ENCODE measurements at places on chromosomes 13 and 19.

GRCh38 chr13:74683411-74683810, 549.2 kb upstream of the KLF12 start:
- no peak for DNase-seq

GRCh38 chr13:50463719-50464118, 379.8 kb downstream of the DLEU7 start:
- DNase-seq, result no peak

- peak; percentile 94 for DNase-seq
Observed at GRCh38 chr19:27793644-27794493, 1419.1 kb downstream of the UQCRFS1 start.

- DNase-seq, result peak; percentile 59
Observed at GRCh38 chr13:36131222-36131930, at the start of gene DCLK1. Gene DCLK1, minus strand, starts transcription at chr13:36131382.

DNA sequence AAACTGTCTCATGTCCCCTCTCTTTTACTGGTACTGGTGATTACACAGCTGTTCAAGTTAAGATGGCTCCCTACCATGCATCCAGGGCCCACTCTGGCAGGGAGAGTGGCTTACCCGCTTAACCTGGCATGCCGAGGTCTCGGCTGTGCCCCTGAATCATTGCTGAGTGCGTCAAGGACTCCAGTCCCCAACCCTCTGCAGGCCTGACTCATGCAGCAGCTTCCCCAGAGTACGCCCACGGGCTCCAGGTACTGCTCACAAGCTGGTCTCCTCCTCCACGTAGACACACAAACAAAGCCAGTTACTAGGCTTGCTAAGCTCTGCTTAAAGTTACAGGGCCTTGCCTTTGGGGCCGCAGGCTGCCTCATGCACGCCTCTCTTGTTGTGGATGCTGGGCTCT, 447.4 kb downstream of the COG6 start:
- no peak for DNase-seq

DNA sequence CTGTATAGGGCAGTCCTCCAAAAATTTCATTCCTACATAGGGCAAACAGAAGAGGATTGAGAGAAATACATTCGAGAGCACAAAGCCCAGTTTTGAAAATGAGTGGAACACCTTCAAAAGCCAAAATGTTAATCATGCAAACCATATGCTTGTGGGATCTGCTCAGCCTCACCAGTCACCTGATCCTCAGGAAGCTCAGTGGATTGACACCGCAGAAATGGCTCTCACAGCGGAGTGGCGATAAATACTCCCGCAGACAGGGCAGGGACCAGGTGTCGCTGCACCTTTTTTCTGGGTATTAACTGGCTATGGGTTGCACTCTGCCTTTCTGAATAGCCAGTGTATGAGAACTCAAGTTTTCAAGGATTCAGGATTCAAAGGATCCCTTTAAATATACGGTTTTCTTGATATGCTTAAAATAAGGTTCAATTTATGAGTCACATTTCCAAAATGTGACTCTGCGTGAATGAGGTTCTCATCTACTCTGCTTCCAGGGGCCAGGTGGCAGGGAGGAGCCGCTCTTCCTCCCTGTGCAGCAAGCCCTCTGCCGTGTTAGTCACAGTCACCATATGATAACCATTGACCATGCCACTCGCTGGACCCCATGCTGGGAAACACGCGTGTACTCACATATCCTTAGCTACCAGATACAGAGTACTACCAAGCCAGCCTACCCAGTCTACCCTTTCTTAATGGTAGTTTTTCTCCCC, 18.3 kb upstream of the DHRS12 start:
- DNase-seq, result no peak

DNA sequence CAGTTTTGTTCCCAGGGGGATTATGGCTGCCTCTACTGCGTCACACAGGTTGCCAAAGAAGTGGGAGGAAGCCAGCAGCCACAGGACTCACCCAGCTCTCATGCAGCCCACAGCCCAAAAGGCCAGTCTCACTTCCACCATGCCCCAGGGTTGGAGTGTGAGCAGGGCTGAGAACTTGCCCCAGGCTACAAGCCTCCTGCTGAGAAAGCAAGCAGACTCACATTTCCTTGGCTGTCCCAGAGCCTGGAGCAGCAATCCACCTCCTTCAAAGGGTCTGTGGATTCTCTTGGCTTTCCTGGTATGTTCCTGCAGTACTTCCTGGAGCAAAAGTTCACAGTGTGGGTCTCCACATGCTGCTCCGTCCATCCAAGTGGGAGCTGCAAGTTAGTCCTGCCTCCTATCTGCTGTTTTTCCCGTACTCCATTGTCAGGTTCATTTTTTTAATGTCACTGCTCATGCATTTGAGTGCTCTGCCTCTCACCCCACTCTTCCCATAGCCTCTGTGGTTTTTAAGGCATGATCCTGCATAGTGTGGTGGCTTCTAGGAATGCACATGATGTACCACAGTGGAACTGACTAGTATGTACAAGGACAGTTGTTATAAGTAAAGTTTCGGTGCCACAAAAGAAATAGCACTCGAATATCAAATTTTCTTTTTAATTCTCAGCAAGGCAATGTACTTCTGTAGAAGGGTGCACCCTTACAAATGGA, 56.2 kb upstream of the ARHGEF7 start:
- no peak for DNase-seq

GRCh38 chr19:13036366-13036976, 41.2 kb downstream of the NFIX start:
- DNase-seq, result peak; percentile 93

- DNase-seq, result no peak
Observed at GRCh38 chr13:31846961-31847752, 107.8 kb downstream of the RXFP2 start.

DNA sequence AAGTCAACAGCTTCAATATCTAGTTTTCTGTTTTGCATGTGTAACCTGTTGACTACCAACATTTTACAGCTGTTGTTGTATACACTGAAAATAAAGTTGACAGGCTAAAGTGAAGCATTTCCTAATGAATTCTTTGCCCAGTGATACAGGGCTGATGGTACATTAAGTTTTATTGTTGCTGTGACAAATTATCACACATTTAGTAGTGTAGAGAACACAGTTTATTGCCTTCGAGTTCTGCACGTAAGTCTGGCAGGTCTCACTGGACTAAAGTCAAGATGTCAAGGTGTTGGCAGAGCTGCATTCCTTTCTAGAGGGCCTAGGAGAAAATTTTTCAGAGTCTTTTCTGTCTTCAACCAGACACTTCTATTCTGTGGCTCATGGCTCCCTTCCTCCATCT, 184.2 kb downstream of the SLITRK6 start:
- DNase-seq, result no peak
